ENCODE measurements at places on chromosomes 7 and 10.

DNA sequence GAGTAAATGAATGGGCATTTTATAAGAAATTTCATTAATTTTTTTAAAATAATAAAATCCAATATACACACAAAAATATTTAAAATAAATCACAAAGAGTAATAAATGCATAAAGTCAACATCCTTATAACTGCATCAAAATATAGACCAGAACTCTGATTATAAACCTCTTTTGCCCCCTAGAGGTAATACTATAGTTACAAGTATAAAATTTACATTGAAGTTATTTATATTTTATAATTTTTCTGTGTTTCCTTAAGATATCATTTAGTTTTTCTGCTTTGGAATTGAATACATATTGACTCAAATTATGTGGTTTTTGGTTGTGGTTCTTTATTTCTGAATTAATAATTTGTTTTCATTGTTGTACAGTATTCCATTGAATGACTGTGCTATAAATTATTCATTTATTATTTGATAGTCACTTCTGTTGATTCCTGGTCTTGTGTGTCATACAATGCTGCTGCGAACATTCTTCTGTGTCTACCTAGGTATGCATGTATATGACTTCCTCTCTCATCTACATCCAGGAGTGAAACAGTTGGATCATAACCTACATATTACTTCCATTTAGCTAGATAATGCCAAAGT is 673.6 kb downstream of the IPMK start:
- no peak for DNase-seq

- no peak for DNase-seq
Measured at GRCh38 chr7:155874411-155874810, 62.1 kb upstream of the SHH start.

DNA sequence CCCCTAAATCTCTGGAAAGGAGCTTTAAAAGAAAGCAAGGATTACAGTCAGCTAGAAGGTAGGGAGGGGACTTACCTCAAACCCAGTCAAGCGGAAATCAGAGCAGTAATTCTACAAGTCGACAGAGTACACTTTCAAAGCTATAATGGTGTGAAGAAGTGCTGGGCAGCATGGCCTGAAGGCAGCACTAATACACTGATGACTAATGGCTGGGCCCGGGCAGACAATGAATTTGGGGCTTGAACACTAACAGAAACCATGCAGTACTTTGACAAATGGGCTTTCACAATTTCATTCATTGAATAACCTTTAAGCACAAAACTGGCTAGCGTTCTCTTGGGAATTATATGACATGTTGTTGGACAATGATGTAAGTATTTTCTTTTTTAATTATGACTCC is 4.7 kb downstream of the GLI3 start:
- DNase-seq = peak; percentile 83

DNA sequence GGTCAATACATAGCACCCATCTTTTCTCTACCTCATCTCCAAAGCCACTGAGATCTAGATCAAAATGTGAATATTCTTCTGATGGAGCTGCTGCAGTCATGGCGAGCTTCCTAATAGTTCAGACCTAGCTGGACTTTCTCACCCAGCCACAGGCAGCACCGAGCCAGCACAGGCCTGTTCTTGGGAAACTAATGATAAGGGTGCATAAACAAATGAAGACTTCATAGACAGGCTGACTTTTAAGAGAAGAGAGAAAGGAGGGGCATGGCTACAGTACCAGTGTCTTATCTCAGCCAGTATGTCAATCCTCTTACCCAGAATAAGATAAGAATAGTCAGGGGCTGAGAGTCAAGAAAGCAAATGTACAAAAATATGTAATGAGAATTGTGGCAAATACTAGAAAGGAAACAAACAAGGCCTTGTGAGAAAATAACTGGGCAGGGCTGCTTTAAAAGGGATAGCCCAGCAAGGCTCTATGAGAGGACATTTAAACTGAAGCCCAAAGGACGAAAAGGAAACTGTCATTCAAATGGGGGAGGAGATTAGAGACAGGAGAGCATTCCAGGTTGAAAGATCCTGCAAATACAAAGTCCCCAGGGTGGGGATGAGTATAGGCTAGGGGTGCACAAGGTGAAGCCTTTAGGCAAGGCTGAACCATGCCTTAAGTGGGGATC is 21.8 kb upstream of the CDK14 start:
- DNase-seq = no peak

- DNase-seq = peak; percentile 84
Measured at GRCh38 chr10:95445837-95446486, 115.2 kb downstream of the SORBS1 start.
